Stimulated activated CD8-positive, alpha-beta memory T cell treated with anti-CD3 and anti-CD28 coated beads, Interleukin-4, amount 100 ng/mL, for 1 hour (primary cell): ENCODE measurements at places on chromosomes 7 and 10.

DNA sequence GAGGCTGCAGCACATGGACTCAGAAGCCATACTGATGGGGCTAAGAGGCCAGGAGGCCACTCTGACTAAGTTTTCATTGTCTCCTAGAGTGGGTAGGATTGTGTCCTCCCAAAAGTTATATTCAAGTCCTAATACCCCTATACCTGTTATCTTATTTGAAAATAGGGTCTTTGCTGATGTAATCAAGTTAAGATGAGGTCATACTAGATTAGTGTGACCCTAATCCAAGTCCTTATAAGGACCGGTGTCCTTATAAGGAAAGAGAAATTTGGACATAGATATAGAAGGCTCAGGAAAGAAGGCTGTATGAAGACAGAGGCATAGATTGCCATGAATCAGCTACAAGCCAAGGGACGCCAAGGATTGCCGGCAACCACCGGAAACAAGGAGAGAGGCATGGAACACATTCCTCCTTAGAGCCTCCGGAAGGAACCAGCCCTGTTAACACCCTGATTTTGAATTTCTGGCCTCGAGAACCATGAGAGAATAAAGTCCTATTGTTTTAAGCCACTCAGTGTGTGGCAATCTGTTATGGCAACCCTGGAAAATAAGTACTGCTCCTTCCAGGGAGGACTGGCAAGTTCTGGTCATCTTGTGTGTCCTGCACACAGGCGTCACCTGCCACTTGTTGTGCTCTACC, 157.0 kb downstream of the EMX2 start:
- DNase-seq: no peak

GRCh38 chr10:132593389-132593788, 55.8 kb downstream of the INPP5A start:
- DNase-seq: no peak

- no peak for DNase-seq
These were observed 386.8 kb upstream of the POT1 start for GRCh38 chr7:125316466-125316865.

- no peak for DNase-seq
These were observed 134.1 kb downstream of the GFRA1 start for GRCh38 chr10:116138897-116139296.

- no peak for DNase-seq
These were observed 295.4 kb upstream of the FZD8 start for GRCh38 chr10:35937546-35937945.

- DNase-seq: no peak
These were observed 64.9 kb downstream of the NPTX2 start for GRCh38 chr7:98681951-98682350.

- DNase-seq: no peak
These were observed 4.1 kb downstream of the CALU start for GRCh38 chr7:128743112-128743772.
